Ovary (tissue), 10 donors: ENCODE measurements at places on chromosomes 7 and 10. TPM values are rescaled to one million over a fixed set of nuclear protein-coding genes. Genes with fewer than 3 reads are reported as not detected.
A peak's percentile ranks its signal among the peaks of the same experiment; 100 is the strongest.

Gene NPY
- not detected for total RNA-seq

DNA sequence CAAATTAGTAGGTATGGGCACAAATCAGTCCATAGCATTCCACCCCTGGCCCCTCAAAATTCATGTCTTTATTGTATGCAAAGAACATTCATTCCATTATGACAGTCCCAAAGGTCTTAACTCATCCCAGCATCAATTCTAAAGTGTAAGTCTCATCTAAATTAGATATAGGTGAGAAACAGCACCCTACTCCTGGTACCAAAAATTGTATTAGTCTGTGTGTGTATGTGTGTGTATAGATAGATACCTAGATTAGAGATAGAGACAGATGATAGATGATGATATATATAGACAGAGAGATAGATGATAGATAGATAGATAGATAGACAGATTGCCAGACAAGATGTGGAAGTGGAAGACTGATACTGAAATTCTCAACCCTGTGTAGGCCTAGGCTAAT lies 109.9 kb downstream of the IQUB start:
- H3K36me3 ChIP-seq, result no peaks in the 10 kb centered on the region
- no peak for DNase-seq
- no peaks in the 10 kb centered on the region for H3K27me3 ChIP-seq
- H3K4me3 ChIP-seq, result no peak overlapping the region
- no peak overlapping the region for H3K27ac ChIP-seq

Gene PDSS1
- total RNA-seq, result 2.7 TPM

DNA sequence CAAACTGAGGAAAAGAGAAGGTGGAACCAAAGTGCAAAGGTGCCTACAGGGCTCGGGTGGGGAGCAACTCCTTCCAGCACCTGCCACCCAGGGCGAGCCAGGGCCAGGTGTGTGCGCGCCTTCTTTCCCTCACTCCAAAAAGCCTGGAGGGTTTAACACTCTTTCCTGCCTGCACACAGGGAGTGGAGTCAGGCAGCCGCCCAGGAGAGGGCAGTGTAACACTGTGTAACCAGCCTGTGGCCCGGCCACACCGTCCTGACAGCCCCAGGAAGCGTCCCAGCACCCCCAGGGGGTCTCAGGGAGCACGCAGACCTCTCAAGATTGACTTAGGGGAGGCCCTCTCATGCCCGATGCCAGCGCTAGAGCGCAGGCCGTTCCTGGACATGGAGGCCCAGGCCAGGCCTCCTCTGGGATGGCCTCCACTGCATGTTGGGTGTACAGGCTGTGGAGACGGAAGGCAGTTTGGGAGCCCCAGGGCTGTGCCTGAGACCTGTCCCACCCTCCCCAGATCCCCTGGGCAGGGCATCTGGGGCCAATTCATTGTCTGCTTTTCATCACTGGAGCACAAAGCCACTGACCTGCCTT lies 13.4 kb downstream of the BRI3 start:
- H3K4me1 ChIP-seq, result no peaks in the 10 kb centered on the region
- H3K27ac ChIP-seq, result no peak overlapping the region
- DNase-seq, result no peak
- no peaks in the 10 kb centered on the region for H3K27me3 ChIP-seq
- H3K36me3 ChIP-seq, result no peaks in the 10 kb centered on the region

Gene SHH
- total RNA-seq, result 0.48 TPM

Gene SH2D4B
- total RNA-seq, result 0.53 TPM

GRCh38 chr10:21406595-21407193 lies 118.8 kb downstream of the SKIDA1 start:
- no peak overlapping the region for H3K4me3 ChIP-seq
- DNase-seq, result no peak
- no peak overlapping the region for H3K27ac ChIP-seq
- H3K27me3 ChIP-seq, result no peaks in the 10 kb centered on the region
- no peaks in the 10 kb centered on the region for H3K36me3 ChIP-seq

Gene CALML5
- not detected for total RNA-seq

Gene CPVL
- total RNA-seq, result 10.6 TPM

Gene ZWINT
- total RNA-seq, result 0.46 TPM

DNA sequence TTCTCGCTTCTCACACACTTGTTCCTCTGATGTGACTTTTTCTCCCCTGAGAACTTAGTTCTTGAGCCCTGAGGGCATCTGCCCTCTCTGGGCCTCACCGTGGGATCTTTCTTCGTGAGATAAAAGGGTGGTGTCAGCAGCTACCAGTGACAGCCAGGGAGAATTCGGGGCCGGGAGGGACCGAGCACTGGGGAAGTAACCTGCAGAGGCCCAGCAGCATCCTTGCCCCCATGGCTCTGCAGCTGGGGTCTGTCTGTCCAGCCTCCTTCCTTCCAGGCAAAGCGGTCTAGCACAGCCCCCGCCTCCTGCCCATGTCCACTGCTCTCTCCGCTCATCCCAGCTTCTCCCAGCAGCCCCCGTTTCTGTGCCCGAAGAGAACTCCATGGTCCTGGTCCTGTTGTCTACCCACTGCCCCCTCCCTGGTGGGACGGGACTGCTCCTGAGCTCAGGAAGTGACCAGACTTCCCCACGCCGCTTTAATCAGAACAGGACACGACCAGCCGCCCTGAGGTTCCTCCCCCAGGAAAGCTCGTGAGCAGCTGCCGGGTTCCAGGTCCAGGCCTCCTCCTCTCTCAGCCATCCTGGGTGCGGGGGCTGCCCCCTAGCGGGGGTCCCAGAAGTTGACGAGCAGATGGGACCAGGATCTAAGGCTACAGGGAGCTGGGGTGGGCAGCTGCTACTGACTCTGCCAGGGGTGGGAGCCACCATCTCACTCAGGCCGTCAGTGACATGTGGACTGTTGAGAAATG lies 187.5 kb downstream of the WDR37 start:
- H3K4me1 ChIP-seq, result no peaks in the 10 kb centered on the region
- H3K27me3 ChIP-seq, result no peaks in the 10 kb centered on the region
- no peaks in the 10 kb centered on the region for H3K36me3 ChIP-seq
- H3K27ac ChIP-seq, result no peak overlapping the region

GRCh38 chr7:133313575-133313974 lies 60.7 kb downstream of the EXOC4 start:
- H3K27ac ChIP-seq, result no peak overlapping the region
- H3K4me1 ChIP-seq, result no peaks in the 10 kb centered on the region
- no peak overlapping the region for H3K4me3 ChIP-seq
- H3K27me3 ChIP-seq, result no peaks in the 10 kb centered on the region
- no peak for DNase-seq

DNA sequence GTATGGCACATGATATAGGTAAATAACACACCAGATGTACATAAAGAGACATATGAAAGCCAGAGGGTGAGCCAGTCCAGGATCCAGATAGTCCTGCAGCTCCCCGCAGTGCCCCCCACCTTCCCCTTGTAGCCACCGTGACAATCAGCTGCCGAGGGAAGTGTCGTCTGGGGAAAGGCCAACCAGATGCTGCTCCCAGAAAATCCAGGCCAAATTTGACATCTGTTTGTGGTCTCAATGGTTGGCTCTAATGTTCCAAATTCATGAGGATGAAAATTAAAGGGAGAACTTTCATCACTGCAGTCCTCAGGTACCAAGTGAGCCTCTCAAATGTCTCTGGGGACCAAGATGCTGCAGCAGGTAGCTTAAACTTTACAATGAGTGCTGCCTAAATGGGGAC lies 210.3 kb downstream of the PTEN start:
- no peak for DNase-seq
- H3K36me3 ChIP-seq, result no peaks in the 10 kb centered on the region
- no peaks in the 10 kb centered on the region for H3K27me3 ChIP-seq
- H3K27ac ChIP-seq, result no peak overlapping the region

DNA sequence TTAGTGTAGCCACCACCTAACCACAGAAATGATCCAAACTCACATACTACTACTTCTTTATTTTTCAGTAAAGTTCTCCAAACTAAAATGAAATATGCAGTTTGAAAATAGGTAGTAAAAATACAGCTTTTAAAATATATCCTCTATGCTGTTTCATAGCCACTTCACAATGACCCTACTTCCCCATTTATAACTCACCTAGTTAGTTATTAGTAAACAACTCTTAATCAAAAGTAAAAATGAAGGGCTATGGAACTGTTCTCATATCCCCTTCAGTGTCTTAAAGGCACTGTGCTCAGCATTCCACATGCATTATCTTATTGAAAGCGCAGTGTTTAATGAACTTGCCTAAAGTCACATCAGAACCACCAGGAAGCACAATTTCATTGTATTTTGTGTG lies 43.5 kb downstream of the KMT2C start:
- H3K4me1 ChIP-seq, result no peaks in the 10 kb centered on the region
- DNase-seq, result no peak
- no peak overlapping the region for H3K4me3 ChIP-seq
- H3K36me3 ChIP-seq, result no peaks in the 10 kb centered on the region

Gene ACADSB
- 26.6 TPM for total RNA-seq

- no peak overlapping the region for H3K4me3 ChIP-seq
- no peak for DNase-seq
- peak overlapping the region; percentile 15 for H3K27ac ChIP-seq
- no peaks in the 10 kb centered on the region for H3K36me3 ChIP-seq
Measured at GRCh38 chr10:125064681-125065492, 95.5 kb downstream of the CTBP2 start.

GRCh38 chr10:48470115-48470892 lies 134.6 kb downstream of the ARHGAP22 start:
- no peaks in the 10 kb centered on the region for H3K36me3 ChIP-seq
- H3K4me3 ChIP-seq, result no peak overlapping the region
- no peaks in the 10 kb centered on the region for H3K27me3 ChIP-seq
- DNase-seq, result peak; percentile 79

GRCh38 chr10:21512573-21513404 lies 12.7 kb downstream of the SKIDA1 start:
- DNase-seq, result no peak
- no peaks in the 10 kb centered on the region for H3K27me3 ChIP-seq
- no peaks in the 10 kb centered on the region for H3K36me3 ChIP-seq
- H3K27ac ChIP-seq, result no peak overlapping the region

DNA sequence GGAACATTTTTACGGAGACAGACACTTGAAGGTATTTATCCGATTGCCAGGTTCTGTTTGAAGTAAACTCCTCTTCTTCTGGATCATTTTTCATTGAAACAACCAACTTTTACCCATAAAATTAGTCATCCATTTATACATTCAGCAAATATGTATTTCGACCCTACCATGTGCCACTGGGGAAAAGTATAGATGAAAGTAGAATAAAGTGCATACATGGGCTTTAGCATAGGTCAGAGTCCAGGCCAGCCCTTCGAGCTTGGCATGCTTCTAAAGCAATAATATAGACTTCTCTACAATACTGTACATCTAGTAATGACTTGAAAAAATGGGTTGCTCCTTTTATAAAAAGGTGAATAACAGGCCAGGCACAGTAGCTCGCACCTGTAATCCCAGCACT lies 10.1 kb downstream of the SLC25A16 start:
- no peaks in the 10 kb centered on the region for H3K36me3 ChIP-seq
- no peaks in the 10 kb centered on the region for H3K4me1 ChIP-seq
- no peaks in the 10 kb centered on the region for H3K27me3 ChIP-seq
- no peak overlapping the region for H3K4me3 ChIP-seq

DNA sequence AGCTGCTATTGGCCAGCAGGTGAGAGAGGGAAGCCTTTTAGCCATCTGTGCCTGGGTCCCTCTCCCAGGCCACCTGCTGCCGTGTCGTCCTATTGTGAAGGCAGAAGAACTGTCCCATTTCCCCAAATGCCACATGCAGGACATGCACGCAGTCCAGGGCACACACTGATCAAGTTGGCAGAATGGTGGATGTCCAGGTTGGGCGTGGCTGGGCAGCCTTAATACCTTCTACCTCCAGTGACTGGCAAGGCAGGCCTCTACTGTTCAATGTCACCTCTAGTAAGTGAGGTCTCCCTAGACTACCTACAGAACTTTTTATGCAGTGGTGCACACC lies 37.6 kb downstream of the ALOX5 start:
- no peaks in the 10 kb centered on the region for H3K4me1 ChIP-seq
- H3K36me3 ChIP-seq, result no peaks in the 10 kb centered on the region
- no peak overlapping the region for H3K27ac ChIP-seq
- no peak overlapping the region for H3K4me3 ChIP-seq
- no peaks in the 10 kb centered on the region for H3K27me3 ChIP-seq

DNA sequence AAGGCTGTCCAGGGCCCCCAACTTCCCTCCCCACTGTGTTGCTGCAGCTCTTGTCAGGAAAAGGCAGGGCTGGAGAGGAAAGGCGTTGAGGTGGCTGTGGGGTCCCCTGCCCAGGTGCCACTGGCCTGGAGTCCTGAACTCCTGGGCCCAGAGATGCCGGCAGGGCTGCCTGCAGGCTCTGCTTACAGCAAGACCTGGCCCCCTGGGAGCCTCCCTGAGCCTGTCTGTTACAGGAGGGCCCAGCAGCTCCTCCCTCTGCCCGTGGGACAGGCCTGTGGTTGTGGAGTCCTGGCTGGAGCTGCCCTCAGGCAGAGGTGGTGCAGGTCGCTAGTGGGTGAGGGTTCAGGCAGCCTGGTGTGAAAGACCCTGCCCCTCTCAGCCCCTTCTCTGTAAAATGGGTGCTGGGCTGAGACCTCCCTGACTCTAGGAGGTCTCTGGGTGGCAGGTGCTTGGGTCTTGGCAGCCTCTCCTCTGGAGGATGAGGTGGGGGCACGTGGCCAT lies 9.9 kb downstream of the ANTXRL start:
- H3K4me3 ChIP-seq, result no peak overlapping the region
- no peaks in the 10 kb centered on the region for H3K4me1 ChIP-seq
- no peak overlapping the region for H3K27ac ChIP-seq
- no peaks in the 10 kb centered on the region for H3K36me3 ChIP-seq
- DNase-seq, result no peak
- H3K27me3 ChIP-seq, result no peaks in the 10 kb centered on the region

Gene OPALIN
- not detected for total RNA-seq

DNA sequence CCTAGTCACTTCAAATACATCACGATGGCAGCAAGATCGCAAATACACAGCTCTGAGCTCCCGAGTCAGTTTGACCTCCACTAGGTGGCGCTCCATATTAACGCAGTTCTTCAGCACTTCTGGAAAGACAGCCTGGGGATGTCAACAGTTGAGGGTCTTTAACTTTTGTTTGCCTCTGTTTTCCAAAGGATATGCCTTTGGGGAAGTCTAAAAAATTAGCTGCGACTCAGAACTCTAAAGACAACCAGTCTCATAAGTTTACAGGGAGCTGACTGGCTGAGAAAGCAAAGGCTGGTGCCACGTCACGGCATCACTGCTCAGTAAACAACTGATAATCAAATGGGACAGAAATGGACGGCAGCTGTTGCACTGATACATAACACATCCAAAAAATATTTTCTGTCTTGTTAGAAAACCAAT lies 458.8 kb downstream of the SORCS1 start:
- peak; percentile 66 for DNase-seq
- no peaks in the 10 kb centered on the region for H3K4me1 ChIP-seq
- no peaks in the 10 kb centered on the region for H3K36me3 ChIP-seq
- no peaks in the 10 kb centered on the region for H3K27me3 ChIP-seq
- H3K27ac ChIP-seq, result no peak overlapping the region

- no peak overlapping the region for H3K4me3 ChIP-seq
- no peaks in the 10 kb centered on the region for H3K27me3 ChIP-seq
- peaks cover 18% of the 10 kb centered on the region for H3K4me1 ChIP-seq
- no peak for DNase-seq
- no peak overlapping the region for H3K27ac ChIP-seq
Measured at GRCh38 chr7:42096268-42096667, 140.7 kb downstream of the GLI3 start.
